Urinary bladder (tissue), 4 donors: ENCODE measurements at places on chromosomes 6 and 20. TPM values are rescaled to one million over a fixed set of nuclear protein-coding genes. Genes with fewer than 3 reads are reported as not detected.

- DNase-seq, result no peak
These were observed 85.9 kb downstream of the CEP162 start for GRCh38 chr6:84141521-84141920.

DNA sequence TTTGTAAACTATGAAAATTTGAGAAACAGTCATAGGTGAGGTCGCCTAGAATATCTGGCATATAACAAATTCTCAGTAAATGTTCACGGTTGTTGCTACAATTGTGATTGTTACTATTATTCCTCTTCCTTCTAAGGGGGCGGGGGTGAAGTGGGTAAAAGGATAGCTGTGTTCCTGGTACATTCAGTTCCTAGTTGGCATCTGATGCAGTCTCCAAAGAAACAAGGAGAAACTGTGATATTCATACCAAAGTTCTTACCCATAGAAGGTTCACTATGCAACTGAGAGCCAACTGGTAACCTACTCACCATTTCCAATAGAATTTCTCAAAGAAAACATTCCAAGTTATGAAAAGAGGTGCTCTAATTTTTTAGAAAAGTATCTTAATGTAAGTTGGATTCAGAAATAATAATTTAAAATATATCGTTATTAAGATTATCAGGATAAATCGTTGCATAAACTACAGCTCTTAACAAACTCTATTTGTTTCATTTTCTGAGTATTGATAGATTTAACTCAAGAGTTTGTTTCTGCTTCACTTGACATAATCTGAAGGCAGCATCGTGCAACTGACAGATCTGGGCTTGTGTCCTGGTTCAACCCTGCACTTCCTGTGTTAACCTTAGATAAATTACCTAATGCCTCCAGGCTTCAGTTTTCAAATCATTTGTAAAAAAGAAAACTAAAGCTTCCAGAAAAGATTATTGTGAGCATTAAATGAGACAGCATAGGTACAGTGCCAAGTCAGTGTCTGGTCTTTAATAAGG lies 13.3 kb upstream of the MAP7 start:
- DNase-seq, result no peak

- DNase-seq, result no peak
These were observed 34.5 kb upstream of the DUSP22 start for GRCh38 chr6:257774-258173.

DNA sequence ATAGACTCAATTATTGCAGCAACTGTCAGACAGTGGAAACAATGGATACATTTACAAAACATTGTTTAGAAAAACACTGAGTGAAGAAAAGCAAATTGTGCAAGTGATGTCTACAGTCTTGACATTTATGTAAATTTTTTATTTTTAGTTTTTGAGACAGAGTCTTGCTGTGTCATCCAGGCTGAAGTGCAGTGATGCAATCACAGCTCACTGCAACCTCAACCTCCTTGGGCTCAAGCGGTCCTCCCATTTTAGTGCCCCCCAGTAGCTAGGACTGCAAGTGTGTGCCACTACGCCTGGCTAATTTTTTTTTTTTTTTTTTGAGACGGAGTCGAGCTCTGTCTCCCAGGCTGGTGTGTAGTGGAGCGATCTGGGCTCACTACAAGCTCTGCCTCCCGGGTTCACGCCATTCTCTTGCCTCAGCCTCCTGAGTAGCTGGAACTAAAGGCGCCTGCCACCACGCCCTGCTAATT lies 9.7 kb downstream of the CNBD2 start:
- DNase-seq, result no peak

GRCh38 chr6:143111443-143111842 lies 50.8 kb downstream of the AIG1 start:
- no peak for DNase-seq

- DNase-seq, result no peak
These were observed 29.3 kb upstream of the IGF2R start for GRCh38 chr6:159939591-159940016.

DNA sequence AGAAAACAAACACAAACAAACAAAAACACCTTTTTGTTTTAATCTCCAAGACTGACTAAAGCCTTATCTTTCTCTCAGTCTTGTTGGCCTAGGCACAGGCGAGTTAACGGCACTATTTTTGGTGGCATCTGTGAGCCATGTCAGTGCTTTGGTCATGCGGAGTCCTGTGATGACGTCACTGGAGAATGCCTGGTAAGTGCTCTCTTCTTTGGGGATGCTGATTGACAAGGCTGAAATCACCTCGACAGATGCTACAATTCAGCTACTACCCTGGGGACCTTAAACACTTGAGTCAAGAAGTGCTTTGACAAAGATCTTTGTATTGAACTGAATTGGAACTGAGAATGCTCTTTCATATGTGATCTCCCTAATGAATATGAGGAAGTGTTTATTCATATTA lies 384.1 kb downstream of the LAMA2 start:
- DNase-seq, result no peak

GRCh38 chr6:116395647-116396046 lies 24.9 kb downstream of the DSE start:
- no peak for DNase-seq

- DNase-seq, result no peak
These were observed 223.3 kb downstream of the TMEM242 start for GRCh38 chr6:157099912-157100593.

GRCh38 chr6:134293659-134294161 lies 24.2 kb downstream of the SGK1 start:
- no peak for DNase-seq

- DNase-seq, result no peak
These were observed 425.3 kb downstream of the EPM2A start for GRCh38 chr6:145309842-145310535.

- DNase-seq, result no peak
These were observed 2.0 kb downstream of the HLA-B start for GRCh38 chr6:31354864-31355582.

DNA sequence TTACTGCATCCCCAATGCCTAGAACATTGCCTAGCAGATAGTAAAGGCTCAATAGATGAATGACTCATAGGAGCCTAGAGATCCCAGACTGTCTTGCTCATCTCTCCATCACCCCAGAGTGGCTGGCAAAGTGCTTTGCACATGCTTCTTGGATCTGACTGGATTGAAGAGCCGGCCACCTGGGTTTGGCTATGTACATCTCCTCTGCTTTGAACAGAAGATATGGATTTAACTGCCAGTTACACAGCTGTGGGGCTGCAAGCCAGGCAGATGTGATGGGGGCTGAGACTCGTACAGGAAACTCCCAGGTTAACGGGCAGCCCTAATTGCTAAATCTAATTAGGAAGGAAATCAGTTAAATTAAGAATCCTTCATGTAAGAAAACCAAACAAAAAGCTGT lies 28.6 kb downstream of the MYLIP start:
- DNase-seq, result no peak

- DNase-seq, result no peak
These were observed 116.5 kb downstream of the TRDN start for GRCh38 chr6:123520217-123520616.

- no peak for DNase-seq
These were observed 3.6 kb downstream of the CYP39A1 start for GRCh38 chr6:46648869-46649492.

- DNase-seq, result no peak
These were observed 103.2 kb upstream of the TNFAIP3 start for GRCh38 chr6:137763886-137764285.

GRCh38 chr6:156630613-156631302 lies 146.4 kb upstream of the ARID1B start:
- DNase-seq, result no peak

DNA sequence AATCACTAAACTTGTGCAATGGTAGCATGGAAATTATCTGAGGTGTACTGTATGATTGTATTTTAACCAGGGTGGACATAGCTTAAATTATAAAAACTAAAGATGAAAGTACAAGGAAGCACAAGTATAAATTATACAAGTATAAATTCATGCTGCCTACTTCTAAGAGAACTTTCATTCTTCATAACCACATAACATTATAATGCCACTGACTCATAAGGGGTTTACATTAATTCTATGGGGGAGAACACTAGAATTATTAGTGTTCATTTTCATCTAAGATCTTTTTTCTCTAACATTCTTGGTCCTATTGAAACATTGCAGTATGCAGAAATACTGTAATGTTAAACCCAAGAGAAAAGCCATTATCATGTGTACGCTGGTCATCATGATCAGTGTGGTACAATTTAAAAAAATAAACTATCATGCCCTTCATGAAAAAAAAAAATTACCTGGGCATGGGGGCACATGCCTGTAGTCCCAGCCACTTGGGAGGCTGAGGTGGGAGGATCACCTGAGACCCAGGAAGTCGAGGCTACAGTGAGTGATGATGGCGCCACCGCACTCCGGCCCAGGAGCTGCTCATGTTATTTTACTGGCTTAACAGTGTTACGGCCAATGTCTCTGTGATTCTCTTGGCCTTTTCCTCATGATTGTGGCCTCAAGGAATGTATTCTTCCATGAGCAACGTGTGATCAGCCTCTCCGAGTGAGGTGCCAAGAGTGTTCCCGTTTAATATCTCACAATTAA lies 25.9 kb upstream of the AHCY start:
- no peak for DNase-seq

DNA sequence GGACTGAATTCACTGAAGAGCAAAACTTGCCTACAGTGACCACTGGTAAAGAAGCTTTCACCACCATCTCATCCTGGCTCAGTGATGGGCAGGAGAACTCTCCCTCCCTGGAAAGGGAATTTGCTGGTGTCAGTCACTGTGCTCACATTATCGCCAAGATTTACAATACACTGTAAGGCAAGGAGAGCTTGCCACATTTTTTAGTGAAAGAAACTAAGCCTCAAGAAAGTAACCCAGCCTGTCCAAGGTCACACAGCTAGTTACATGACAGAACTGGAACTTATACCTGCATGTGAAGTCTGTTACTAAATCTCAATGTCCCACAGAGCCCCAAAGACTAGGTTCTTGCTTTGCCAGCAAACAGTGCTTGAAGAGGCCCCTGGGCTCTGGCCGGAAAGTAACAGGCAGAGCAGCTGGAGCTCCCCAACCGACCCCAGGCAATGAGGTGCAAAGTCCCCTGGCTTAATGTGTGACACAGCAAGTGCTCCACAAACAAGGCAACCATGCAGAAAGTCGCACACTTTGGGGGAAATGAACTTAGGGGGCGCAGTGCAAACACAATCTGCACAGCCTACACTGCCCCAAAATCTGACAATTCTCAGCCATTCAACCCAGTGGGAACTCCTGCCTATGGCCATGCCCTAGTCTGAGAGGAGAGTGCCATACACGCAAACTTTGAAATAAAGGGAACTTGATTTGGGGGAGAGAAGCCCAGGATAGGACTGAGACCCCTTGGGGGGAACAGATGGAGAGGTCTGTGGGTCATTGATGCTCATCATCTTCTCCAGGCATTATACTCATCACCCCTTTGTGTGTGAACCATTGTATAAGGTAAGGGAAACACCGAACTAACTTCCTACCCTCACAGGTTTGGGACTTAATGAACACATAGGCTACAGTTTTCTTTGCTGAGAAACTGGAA lies 1.9 kb downstream of the BCL2L1 start:
- no peak for DNase-seq

DNA sequence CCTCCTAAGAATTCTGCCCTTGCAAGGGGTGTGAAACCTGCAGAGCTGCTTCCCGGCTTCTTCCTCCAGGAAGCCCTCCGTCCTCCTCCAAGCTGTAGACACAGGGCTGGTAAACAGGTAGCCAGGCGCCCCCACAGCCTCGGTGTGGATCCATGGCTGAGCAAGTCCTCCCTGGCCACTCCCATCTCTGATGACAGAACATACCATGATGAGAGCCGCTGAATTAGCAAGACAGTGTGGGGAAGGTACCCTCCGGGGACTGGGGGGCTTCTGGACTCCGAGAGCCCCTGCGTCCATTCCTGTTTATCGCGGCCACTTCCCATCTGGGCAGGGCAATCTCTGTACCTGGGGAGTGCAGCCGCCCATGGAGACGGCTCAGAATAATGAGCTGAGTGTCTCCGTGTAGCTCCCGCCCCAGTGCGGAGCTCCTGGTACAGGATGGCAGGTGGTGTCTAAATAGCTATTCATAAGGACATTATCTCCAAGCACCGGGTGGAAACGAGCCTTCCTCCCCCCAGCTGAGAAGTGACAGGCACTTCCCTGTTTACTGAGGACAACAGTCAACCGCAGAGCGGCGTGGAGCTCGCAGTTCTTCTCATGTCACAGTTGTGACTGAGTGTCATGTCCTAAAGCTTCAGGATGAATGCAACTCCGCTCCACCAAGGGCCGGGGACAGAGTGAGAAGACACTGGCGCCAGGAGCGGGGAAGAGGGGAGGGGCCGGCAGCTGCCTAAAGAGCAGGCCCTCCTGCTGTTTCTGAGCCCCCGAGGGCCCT lies 22.7 kb upstream of the NTSR1 start:
- DNase-seq, result no peak

DNA sequence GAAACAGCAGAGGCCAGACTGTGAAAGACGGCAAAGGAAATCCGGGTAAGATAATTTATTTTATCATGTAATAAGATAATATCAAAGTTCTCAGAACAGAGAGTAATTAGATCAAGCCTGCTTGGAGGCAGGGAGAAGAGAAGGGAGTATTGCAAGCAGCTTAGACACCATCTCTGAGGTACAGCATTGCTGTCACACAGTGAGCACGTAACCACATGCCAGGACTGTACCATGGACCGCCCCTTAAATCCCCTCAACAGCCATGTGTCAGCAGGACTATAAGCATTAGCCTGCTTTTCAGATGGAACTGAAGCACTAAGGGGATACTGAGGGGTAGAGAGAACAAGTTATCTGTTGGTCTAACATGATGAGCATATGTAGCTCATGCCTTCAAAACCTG lies 141.5 kb downstream of the C6orf118 start:
- no peak for DNase-seq

DNA sequence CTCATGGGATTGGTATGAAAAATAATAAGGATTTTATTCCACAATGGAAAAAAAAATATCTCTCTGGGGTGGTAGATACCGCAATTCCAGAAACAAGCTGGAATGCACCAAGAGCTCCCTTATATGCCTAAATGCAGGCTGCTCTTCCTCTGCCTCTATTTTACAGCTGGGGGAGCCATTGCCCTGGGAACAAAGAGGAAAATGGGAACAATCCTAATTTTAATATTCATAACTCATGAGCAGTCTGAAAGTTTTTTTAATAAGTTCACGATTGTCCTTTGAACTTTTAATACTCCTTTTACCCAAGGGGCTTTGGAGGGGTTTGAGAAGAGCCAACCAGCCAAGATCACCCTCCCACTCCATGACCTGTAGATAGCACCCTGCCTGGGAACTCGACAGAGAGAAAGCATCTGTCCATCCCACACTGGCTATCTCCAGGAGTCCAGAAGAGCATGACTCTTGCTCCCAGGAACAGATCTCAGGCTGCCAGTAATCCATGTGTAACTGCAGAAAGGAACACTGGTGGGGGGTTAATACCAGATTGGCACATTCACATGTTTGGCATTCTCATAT lies 74.7 kb downstream of the CD83 start:
- no peak for DNase-seq

GRCh38 chr6:20575704-20576451 lies 41.6 kb downstream of the CDKAL1 start:
- DNase-seq, result no peak

ENTPD6 gene
- polyA plus RNA-seq, result 45.4 TPM

C20orf141 gene
- polyA plus RNA-seq, result not detected

CRISP2 gene
- not detected for polyA plus RNA-seq

HCRTR2 gene
- polyA plus RNA-seq, result not detected

SLC12A5 gene
- polyA plus RNA-seq, result 1.5 TPM

GPLD1 gene
- polyA plus RNA-seq, result 1.6 TPM

HLA-DPB1 gene
- 74.7 TPM for polyA plus RNA-seq

CARMIL1 gene
- polyA plus RNA-seq, result 11.1 TPM

RNASET2 gene
- polyA plus RNA-seq, result 42.8 TPM

CSE1L gene
- polyA plus RNA-seq, result 34.4 TPM

C6orf163 gene
- polyA plus RNA-seq, result 0.47 TPM

TREM2 gene
- 1.5 TPM for polyA plus RNA-seq

PTPRK gene
- polyA plus RNA-seq, result 26.7 TPM

PROKR2 gene
- polyA plus RNA-seq, result not detected

TCF15 gene
- polyA plus RNA-seq, result 0.65 TPM

TXLNB gene
- 0.58 TPM for polyA plus RNA-seq

MAS1L gene
- not detected for polyA plus RNA-seq

MYCT1 gene
- 10.6 TPM for polyA plus RNA-seq
